Brain (organoid and tissue), 16 donors: ENCODE measurements at places on chromosomes 16 and 17. TPM values are rescaled to one million over a fixed set of nuclear protein-coding genes. Genes with fewer than 3 reads are reported as not detected.

EVI2B gene
- 2.4 TPM for polyA plus RNA-seq

KRTAP3-2 gene
- polyA plus RNA-seq: not detected

GRAP gene
- 2.7 TPM for polyA plus RNA-seq

KRTAP4-1 gene
- not detected for polyA plus RNA-seq

LASP1 gene
- polyA plus RNA-seq: 108 TPM
